ENCODE measurements at places on chromosomes 5 and 9.

GRCh38 chr5:120405923-120406322 lies 58.2 kb upstream of the PRR16 start:
- DNase-seq = no peak

GRCh38 chr5:173395257-173395932 lies 67.2 kb upstream of the STC2 start:
- DNase-seq = no peak

DNA sequence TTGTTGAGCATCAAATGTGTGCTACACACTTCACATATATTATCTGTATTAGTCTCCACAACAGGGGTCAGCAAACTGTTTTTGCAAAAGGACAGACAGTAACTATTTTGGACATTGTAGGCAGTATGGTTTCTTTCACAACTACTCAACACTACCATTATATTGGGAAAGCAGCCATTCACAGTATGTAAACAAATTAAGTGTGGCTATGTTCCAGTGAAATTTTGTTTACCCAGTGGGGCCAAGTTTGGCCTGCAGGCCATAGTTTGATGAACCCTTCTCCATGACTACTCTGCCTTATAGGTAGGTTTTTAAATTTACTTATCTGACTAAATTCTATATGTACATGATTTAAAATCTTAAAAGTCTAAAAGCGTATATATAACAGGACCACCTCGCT lies 13.0 kb upstream of the FAM151B start:
- DNase-seq = no peak

DNA sequence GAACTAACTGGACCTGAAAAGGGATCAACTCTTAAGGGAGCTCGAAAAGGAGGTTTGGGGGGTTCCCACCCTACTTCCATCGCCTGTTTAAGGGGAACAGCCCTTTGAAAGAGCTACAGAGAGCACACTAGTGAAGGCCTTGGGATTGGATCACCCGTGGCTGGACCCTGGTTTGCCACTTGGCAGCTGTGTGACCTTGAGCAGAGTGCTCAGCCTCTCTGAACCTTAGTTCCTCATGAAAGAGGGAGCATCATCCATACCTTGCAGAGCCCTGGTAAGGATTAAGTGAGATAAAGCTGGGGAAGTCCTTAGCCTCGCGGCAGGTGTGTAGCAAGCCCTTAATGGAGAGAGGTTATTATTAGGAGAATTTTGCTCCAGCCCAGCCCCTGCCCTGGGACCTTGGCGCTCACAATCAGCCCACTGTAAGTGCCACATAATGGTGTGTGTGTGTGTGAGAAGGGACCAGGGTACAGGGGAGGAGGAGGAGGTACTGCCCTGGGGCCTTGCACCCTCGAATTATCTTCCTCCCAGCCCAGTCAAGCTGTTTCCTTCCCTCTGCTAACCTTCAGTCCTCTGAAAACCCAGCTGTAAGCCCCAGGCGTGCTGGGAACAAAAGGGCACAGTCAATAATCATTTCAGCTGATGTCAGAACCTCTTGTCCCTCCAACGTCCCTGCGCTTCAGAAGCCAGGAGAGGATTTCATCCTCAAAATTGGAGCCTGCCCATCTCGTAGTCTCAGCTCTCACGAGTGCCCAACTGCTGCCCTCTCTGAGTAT lies 42.9 kb downstream of the FOXI1 start:
- no peak for DNase-seq

- no peak for DNase-seq
Observed at GRCh38 chr9:89022001-89022759, 30.9 kb downstream of the S1PR3 start.

- DNase-seq = no peak
Observed at GRCh38 chr5:22577711-22578110, 275.4 kb downstream of the CDH12 start.

DNA sequence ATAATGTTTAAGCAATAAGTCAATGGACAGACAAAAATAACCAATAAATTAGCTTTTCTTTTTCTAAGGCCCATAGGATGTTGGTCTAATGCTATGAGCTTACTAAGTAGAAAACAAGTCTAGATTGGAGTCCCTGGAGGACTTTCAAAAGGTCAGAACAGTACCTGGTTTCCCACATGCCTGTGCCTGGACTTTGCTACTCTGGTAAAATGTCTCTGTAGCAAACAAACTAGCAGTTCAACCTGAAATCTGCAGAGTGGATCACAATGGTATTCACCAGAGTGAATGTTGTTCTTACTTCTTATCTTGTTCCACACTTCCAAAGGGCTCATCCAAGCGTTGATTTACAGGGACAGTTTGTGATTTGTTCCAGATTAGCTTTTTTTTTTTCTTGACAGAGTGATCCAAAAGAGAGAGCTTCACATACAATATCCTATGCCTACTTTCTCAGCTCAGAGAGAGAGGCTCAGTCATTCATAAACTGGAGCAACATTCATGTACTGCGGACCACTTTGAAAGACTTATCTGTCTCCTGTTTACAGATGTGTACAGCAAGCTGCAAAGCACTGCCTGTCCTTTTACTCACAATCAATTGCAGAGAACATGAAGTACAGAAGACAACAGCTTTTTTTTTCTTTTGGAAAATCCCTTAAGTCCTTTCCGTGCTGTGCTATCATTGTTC lies 466.1 kb downstream of the SPATA31D1 start:
- DNase-seq = no peak

- no peak for DNase-seq
Observed at GRCh38 chr5:45508135-45508534, 188.0 kb downstream of the HCN1 start.

DNA sequence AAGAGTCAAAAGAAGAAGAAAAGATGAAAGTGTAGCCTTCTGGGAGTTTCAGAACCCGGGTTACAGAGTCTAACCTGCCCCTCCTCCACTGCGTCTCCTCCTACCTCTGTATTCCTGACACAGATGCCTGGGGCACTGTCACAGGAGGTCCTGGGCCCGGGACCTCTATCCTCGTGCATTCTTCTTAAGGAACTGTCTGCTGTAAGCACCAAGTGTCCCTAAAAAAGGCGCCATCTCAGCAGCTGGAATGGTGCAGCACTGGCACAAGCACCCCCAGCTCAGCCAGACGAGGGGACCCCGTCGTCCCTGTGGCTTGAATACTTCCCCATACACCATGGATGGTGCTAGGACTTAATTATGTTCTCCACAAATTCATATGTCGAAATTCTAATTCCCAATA lies 35.8 kb upstream of the MVB12B start:
- DNase-seq = no peak

DNA sequence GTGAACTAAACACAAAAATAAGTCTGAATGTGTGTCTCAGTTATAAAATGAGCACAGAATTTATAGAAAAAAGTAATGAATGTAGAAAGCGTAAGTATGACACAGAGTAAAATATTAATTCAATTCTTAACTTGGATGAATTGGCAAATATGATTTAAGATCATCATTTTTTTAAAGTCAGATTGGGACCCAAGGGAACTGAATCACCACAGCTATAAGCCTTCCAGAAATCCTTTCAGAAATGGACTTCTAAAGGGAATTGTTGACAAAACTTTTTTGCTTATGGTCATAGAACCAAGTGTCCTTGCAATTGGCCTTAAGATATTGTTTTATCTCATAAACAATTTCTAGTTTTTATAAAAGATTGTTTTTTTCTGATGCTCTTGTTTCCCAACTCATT lies 495.1 kb upstream of the DAB2 start:
- DNase-seq = no peak

DNA sequence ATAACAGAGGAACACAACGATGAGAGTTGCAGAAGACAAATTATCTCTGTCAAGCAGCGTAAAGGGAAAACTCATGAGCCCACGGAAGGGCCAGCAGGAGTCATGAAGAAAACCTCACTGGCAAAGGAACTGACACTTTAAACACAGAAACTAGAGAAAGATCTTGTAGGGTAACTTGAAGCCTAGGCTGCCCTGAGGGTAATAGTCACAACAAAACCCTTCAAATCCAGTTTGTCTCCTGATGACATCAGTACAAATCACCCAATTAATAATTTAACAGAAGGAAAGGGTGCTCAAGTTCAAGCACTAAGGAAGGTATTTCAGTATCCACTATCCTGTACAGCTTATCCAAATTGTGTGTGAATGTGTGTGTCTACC lies 549.1 kb downstream of the MTRR start:
- no peak for DNase-seq

DNA sequence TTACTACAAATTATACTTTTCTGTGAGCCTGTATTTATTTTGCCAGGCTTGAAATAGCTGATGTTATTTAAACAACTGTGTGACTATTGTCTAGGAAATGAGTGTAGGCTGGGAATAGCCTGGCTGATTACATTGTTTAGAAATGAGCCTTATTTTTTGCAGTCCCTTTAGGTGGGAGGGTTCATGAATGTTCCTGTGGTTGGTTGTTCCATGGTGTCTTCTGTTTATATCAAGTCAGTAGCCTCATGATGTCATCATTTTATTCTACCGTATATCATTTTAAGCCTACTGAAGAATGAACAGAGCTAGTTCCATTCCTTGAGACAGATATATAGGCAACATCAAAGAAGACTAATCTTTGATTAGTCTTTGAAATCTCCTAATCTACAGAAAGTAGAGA lies 53.1 kb downstream of the MAP1B start:
- no peak for DNase-seq

GRCh38 chr5:105288946-105289345 lies 1726.4 kb upstream of the NUDT12 start:
- no peak for DNase-seq

- DNase-seq = no peak
Observed at GRCh38 chr5:137622850-137623249, 113.0 kb downstream of the KLHL3 start.

GRCh38 chr5:143561219-143561618 lies 157.7 kb upstream of the NR3C1 start:
- DNase-seq = no peak

DNA sequence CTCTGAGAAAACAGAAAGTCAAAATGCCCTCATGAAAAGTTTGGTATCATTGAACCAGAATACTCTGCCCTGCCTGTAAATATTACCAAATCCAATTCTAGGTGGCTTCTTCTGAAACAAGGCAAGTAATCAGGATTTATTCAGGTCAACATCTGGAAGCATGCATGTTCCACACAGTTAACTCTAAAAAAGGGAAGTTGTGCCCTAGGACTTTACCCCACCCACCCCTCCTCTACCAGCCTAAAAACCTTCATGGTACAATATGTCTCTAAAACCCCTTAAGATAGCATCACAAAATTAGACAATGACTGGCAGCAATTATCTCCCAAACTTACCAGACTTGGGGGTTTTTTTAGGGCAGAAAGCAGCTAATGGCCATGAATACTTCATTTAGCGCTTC lies 414.8 kb upstream of the SLC30A5 start:
- DNase-seq = no peak

GRCh38 chr9:77066388-77066787 lies 46.9 kb downstream of the FOXB2 start:
- DNase-seq = no peak

DNA sequence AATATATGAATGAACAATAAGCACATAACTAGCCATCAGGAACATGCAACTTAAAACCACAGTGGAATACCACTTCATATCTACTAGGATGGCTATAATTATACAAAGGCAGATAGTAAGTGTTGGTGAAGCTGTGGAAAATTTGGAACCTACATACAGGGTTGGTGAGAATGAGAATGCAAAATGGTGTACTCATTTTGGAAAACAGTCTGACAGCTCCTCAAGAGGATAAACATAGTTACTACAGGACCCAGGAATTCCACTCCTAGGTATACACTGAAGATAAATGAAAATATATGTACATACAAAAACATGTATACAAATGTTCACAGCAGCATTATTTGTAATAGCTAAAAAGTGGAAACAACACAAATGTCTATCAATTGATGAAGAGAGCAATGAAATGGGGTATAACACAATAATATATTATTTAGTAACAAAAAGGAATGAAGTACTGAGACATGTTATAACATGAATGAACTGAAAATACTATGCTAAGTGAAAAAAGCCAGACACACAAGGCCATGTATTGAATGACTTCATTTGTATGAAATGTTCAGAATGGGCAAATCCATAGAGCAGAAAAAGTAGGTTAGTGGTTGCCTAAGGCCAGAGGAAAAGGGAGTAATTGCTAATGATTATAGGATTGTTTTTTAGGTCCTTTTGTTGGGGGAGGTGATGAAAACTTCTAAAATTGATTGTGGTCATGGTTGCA lies 31.2 kb upstream of the CDK5RAP2 start:
- no peak for DNase-seq

- DNase-seq = no peak
Observed at GRCh38 chr5:89849830-89850512, 559.6 kb downstream of the CETN3 start.

GRCh38 chr9:10447036-10447435 lies 165.8 kb downstream of the PTPRD start:
- DNase-seq = no peak

DNA sequence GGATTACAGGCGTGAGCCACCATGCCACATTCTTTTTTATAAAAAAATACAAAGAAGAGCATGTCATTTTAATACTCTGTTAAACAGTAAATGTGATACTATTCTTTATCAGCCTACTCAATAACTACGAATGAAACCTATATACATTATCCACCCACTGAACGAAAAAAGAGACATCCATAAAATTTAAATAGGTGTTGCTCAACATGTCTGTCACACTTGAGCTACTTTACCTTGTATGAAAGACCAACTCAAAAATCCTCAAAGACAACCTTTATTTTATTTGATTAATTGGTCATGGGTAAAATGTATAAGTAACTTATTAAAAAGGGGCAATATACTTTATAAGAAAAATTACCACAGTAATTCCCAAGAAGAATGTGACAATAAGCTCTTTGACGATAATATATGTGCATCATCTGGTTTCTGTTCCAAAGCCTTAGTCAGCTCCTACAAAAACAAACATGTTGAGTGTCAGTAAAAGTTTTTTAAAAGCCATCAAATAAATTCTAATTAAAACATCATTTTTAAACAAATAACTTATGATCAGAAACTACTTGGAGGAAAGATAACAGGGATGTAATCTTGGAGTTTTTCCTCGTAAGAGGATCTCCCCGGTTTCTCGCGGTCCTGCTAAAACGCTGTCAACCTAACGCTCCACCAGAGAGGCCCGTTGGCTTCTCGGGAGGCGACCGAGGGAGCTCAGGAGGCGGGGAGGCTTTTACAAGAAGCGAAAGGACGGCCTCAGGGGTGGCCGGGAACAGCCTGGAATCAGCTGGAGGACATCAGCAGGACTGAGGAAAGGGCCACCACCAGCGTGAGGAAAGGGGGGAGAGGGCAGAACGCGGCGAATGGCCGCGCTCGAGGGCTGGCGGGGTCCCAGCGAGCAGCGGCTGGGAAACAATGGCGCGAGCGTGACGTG lies 13.5 kb upstream of the ANKRD18B start:
- no peak for DNase-seq

- DNase-seq = no peak
Observed at GRCh38 chr5:97133101-97133500, 9.3 kb downstream of the LIX1 start.

DNA sequence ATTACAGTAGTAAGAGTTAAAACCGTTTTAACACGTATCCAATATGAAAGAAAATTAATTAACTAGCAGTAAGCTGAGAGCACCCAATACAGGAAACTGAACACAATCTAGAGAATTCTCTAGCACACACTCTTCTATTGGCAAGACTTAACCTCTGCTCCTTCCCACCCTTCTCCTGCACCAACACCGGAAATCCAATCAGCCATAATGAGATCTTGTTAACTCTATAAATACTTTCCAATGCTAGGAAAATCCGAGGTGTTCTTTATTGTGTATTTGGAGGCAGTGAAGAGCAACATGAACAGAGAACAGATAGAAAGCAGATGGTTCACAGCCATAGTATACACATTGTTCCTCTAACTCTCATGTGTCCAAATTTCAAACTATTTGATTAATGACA lies 591.7 kb downstream of the CETN3 start:
- DNase-seq = no peak

GRCh38 chr9:126058591-126058990 lies 268.0 kb upstream of the MVB12B start:
- no peak for DNase-seq

GRCh38 chr5:1755321-1755949 lies 44.2 kb downstream of the MRPL36 start:
- no peak for DNase-seq
